ENCODE measurements at places on chromosomes 7 and 10.

GRCh38 chr10:1117651-1118050 lies 61.5 kb downstream of the WDR37 start:
- DNase-seq: no peak

DNA sequence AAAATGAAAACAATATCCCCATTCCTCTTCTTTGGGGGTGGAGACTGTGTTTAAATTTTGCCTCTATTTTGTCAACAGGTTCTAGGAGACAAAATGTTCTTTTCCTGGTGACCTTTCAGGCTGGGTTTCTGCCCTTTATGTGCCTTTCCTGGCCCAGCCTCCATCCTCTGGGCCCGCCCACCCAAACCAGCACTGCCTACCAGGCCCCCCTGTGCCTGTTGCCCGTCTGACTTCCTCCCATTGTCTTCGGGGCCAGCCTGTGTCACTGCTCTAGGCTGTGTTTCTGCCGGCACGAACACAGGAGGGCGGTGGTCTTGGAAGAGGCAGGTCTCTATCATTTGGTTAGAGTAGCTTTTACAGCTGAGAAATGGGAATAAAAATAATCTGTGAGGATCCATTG lies 13.9 kb downstream of the TSPAN14 start:
- DNase-seq: no peak

- DNase-seq: no peak
Observed at GRCh38 chr10:80600256-80600655, 62.6 kb downstream of the SH2D4B start.

DNA sequence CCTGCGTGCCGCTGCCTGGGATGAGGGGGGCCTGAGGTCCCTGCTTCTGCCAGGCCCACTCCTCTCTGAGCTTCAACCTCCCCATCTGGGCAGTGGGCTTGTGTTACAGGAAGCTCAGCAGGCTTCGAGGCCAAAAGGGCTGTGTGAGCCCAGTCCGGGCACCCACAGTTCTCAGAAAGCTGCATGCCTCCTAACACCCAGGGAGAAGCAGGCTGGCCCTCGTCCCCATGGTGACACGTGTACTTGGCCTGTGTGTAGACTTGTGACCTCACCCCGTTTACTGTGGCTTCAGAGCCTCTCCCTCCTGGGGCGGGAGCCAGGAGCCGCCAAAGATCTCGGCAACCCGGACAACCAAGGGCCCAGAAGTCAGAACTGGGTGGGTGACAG lies 2.2 kb upstream of the GRIFIN start:
- DNase-seq: no peak

DNA sequence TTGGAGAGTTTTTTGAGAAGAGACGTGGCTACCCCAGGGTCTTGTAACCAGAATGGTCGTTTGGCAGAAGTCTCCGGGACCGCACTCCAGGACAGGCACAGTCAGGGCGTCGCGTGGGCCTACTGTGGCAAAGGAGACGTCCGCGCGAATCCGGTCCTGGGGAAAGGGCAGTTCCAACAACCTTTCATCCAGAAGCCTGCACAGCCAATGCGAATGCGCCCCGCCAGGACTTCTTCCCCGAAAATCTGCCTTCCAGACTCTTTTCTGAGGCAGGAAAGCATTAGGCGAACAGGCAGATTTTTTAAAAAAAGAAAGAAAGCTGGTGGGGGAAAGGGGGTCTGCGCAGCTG lies 2.0 kb downstream of the HPSE2 start:
- DNase-seq: no peak

GRCh38 chr10:29576681-29577080 lies 58.1 kb downstream of the SVIL start:
- DNase-seq: no peak

- DNase-seq: no peak
Observed at GRCh38 chr7:90677486-90678404, 81.6 kb downstream of the CDK14 start.

DNA sequence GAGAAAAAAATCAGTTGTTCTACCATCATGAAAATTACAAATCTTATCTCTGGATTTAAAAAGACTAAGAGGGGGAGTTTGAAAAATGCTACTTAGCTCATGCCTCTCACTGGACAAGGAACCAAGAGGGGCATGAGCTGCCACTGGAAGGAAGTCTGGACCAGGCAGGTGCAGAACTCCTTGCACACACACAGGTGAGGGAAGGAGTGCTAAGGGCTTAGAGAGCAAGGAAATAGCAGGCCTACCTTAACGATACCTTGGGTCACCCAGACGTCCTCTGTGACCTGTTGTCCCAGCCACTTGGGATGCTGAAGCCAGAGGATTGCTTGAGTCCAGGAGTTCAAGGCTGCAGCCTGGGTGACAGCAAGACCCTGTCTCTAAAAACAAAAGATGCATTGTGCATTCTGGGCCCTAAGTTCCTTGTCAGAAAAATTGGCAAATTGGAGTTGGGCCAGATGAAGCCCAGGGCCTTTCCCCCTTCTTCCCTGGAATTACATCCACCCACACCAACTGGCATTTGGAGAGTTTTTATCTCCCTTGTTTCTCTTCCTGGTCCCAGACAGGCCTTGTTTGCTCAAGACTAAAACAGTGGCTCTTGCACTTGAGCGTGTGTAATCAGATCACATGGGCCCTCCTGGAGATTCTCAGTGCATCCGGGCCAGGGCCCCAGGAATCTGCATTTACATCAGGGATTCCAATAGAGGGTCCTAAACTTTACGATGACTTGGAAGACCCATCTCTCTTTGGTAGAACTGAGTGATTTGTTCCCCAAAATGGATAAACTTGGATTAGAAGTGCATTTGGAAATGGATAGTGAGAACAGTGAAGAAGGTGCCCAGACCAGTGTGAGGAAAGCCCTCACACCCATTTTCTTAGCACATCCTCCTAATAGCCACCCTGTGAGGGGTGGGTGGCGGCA lies 3.0 kb downstream of the DDIT4 start:
- DNase-seq: no peak

DNA sequence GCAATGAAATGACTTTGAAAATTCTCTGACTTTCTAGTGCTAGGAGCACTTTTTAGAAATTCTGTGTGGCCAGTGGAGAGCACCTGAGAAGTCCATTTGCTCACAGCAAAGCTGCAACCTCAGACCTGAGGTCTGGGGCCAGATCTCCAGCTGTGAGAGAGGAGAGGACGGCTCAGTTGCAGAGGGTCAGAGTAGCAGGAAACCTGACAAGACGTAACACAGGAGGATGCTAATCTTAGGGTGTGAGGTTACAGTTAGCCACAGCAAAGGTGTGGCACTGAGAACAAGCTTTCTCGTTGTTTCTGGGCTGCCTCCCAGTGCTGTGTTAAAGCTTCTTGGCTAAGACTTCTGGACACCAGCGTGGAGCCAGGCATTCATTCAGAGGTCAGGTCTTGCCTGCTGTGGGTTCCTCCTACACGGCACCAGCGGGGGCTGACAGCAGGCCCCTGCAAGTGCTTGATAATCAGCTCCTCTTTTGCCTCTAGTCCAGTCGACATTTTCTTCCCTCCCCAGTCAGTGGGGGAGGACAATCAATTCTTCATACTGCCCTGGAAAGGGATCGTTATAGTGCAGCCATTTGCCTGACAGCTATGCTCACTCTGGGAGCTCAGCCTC lies 435.4 kb upstream of the DPP6 start:
- no peak for DNase-seq

- no peak for DNase-seq
Observed at GRCh38 chr10:126102636-126103035, 206.3 kb downstream of the FANK1 start.

GRCh38 chr10:18429335-18429734 lies 222.1 kb downstream of the NSUN6 start:
- no peak for DNase-seq

Data from GM12878 (cell line).